ENCODE measurements at places on chromosomes 7 and 10.
A peak's percentile ranks its signal among the peaks of the same experiment; 100 is the strongest.

- DNase-seq = no peak
Observed at GRCh38 chr7:15889507-15889906, 203.0 kb upstream of the MEOX2 start.

- no peak for DNase-seq
Observed at GRCh38 chr10:124898471-124898870, 43.5 kb upstream of the ZRANB1 start.

DNA sequence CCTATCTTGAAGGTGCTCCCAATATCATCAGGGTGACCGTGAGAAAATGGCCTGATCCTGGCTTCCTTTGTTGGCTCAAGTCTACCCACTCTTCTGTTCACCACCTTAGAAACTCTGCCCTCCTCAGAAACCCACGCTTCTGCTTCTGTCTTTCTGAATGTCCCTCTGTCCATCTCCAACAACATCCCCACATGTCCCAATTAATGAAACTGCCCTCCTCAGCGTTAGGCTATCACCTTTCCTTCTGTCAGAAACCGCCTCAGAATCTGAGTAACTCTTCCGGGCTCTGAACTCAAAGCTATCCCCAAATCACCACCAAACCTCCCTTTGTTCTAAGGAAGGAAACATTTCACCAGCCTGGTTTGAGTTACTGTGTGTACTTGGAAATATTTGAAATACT lies 315.8 kb upstream of the ZNF32 start:
- no peak for DNase-seq

- peak; percentile 57 for DNase-seq
Observed at GRCh38 chr7:131501422-131501821, 55.0 kb downstream of the PODXL start.

GRCh38 chr7:135763261-135763660 lies 14.6 kb upstream of the FAM180A start:
- DNase-seq = no peak

- DNase-seq = peak; percentile 40
Observed at GRCh38 chr10:103244666-103245271, 918 bp upstream of the RPEL1 start.

- DNase-seq = no peak
Observed at GRCh38 chr7:81467964-81468363, 301.9 kb downstream of the HGF start.

GRCh38 chr7:42991913-42992591 lies 59.9 kb downstream of the MRPL32 start:
- DNase-seq = no peak

- no peak for DNase-seq
Observed at GRCh38 chr7:133183042-133183794, 69.7 kb upstream of the EXOC4 start.

GRCh38 chr10:6239213-6239991 lies 36.7 kb downstream of the PFKFB3 start:
- DNase-seq = peak; percentile 16

GRCh38 chr7:1458683-1459511 lies at the start of gene MICALL2:
Gene MICALL2 (minus strand): TSS chr7:1459470. CDS start chr7:1459326, 144 bp downstream.
- no peak for DNase-seq

GRCh38 chr10:22453320-22453719 lies 108.0 kb downstream of the SPAG6 start:
- no peak for DNase-seq

- DNase-seq = no peak
Observed at GRCh38 chr7:150780292-150780691, 19.9 kb downstream of the TMEM176B start.

GRCh38 chr7:4020086-4020485 lies 662.0 kb upstream of the FOXK1 start:
- DNase-seq = no peak

DNA sequence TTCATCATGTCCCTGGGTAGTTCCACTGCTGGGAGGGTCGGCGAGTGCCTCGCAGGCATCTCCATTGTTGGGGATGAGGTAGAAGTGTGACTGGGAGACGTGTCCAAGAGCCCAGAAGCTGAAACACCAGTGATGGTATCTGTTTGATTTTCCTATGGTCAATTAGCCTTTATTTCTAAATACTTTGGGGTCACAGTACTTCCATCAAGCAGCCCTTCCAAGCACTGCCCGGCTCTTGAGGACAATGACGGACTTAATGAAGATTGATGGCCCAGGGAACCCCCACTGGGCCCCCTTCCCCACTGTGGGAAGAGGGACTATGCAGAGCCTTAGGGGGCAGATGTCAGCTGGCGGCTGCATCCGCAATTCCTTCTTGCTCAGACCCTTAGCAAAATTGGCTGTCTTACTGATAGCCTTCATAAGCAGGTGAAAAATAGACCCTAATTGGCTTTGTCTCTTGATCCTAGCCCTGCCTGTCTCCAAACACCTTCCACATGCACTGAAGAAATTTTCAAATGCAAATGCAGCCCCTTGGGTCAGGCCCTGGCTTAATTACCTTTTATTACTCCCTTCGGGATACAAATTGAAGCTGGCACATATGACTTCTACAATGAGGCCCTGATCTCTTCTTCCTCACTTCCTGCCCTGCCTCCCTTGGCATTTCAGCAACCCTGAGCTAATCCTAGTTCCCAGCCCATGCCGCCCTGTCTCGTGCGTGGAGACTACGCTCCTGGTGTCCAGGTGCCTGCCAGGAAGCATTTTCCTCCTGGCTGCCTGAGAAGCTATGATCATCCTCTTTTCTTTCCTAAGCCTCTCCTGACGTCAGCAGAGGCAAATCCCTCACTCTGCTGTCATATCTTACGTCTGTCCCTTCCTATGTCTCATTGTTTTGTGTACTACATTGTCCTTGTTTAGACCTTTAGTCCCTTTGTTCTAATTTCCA lies 124.5 kb upstream of the GDF10 start:
- no peak for DNase-seq

DNA sequence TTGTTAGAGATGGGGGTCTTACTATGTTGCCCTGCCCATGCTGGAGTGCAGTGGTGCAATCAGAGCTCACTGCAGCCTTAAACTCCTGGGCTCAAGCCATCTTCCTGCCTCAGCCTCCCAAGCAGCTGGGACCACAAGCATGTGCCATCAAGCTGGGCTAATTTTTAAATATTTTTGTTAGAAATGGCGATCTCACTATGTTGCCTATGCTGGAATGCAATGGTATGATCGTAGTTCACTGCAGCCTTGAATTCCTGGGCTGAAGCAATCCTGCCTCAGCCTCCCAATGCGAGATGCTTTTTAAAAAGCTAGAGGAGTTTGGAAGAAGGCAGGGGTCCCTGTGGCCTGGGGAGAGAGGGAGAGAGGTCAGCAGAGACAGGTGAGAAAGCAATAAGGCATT lies 600.1 kb upstream of the AUTS2 start:
- no peak for DNase-seq

GRCh38 chr7:89477991-89478390 lies 676.3 kb upstream of the STEAP1 start:
- no peak for DNase-seq

GRCh38 chr10:127592586-127592985 lies 43.5 kb downstream of the NPS start:
- DNase-seq = no peak

DNA sequence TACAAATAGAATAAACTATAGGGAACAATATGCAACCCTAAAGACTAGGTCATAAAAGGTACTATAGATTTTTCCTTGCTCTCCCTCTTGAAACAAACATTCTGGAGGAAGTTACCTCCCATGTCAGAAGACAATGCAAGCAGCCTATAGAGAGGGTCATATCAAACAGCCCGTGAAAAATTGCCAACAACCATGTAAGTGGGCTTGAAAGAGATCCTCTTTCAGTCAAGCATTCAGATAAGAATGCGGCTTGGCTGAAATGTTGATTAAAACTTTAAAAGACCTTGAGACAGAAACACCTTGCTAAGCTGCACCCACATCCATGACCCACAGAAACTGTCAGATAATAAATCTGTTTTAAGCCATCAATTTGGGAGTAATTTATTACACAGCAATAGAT lies 526.6 kb upstream of the GHITM start:
- DNase-seq = no peak

DNA sequence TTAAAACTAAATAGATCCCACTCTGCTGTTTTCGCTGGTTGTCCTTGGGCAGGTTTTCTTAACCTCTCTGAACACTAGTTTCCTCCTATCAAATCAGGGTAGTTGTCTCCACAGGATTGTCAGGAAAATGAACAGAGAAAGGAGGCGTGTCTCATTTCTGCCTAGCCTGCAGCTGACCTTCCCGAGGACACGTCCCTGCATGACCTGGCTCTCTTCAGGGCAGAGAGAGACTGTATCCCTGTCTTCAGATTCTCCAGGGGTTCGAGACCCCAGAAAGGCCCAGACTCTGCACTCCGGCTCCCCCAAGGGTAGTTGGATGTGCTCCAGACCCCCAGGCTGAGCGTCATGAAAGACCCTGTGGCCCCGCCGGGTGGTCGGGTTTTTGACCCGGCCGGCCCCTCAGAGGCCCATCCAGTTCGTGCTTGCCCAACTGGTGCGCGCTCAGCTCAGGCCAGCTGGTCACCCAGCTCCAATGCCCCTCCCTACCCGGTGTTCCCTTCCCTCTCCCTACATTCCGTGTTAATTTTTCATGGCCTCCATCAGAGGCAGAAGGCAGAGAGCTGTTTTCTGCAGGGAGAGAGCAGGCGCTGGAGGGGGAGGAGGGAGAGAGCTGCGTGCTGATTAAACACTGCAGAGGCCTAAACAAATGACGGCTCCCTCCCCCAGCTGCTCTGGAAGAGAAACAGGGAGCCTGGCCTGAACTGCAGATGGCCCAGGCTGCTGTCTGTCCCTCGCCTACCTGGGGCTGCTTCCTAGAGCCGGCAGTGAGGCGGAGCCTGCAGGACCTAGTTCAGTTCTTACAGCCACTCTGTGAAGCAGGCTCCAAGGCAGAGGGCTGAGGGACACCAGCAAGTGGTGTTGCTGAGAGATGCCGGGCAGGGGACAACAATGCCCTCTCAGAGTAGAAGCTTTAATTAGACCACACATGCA lies 86.2 kb upstream of the PPIF start:
- DNase-seq = no peak

DNA sequence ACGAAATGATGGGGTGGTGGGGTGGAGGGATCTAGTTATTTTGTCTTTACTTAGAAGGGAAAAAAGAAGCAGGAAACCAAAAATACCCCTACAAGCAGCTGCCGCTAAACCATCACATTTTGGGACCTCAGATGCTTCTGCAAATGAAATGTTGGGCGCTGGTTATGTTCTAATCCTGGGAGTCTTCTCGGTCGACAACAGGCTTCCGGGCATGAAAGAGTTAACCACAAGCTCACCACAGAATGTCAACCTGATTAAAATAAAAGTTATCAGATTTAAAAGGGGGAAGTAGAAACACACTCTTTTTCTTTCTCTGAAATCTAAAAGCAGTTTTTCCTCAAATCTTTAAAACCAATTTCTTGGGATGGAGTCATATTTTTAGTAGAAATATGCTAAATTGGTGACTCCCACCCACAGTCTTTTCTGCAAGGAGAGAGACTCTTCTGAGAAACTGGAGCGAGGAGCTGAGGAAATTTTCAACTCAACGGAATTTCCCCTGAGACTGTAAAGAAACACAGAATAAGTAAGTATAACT lies 16.8 kb downstream of the IL2RA start:
- no peak for DNase-seq

GRCh38 chr7:97480772-97481390 lies 251.0 kb upstream of the TAC1 start:
- DNase-seq = no peak

DNA sequence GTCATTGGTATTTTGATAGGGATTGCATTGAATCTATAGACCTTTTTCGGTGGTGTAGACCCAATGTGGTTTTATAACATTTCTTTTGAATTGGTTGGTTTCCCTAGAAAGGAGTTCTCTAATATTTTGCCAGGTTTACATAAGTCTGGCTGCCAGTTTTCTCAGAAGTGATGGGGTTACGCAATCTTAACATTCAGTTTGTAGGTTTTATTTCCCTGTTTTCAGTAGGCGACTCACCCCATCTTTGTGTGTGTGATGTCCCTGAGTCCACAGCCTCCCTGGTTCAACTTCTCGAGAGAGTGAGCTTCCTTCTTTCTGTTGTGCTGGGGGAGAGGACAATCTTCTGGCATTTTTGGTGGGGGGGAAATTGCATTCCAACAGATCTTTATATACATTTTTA lies 9.6 kb upstream of the KIF5B start:
- no peak for DNase-seq

GRCh38 chr10:47253030-47253637 lies 46.9 kb upstream of the GDF10 start:
- no peak for DNase-seq

- DNase-seq = no peak
Observed at GRCh38 chr7:3140834-3141233, 97.2 kb upstream of the CARD11 start.

DNA sequence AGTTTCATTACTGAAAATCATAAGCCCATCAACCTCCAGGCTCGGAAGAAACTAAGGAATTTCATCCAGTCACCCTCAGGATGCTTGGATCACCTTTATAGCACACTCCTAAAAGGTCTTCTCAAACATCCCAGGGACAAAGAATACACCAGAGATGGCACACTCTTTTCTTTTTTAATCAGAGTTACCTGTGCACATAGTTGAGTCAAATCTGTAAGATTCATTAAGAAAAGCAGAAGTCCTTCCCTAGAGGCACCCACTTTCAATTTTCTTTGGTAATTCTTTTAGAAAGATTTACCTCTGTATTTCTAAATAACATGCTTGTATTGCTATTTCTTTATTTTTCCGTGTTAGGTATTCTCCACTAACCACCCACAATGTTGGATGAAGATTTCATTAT lies 50.6 kb upstream of the IL6 start:
- no peak for DNase-seq

DNA sequence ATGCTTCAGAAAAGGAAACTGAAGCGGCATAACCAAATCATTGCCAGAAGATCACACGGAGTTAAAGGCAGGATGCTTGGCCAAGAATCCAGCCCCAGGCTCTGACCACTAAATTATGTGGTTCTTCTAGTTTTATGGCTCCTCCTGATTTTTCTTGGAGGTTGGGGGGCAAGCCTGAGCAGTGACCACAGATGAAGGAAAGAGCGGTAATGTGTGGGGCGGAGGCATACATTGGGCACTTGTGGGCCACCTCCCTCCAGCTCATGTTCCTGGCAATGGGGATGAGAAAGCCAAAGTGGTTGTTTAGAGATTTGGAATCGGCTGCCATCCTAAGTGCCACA lies 3.2 kb downstream of the TRPV6 start:
- no peak for DNase-seq

DNA sequence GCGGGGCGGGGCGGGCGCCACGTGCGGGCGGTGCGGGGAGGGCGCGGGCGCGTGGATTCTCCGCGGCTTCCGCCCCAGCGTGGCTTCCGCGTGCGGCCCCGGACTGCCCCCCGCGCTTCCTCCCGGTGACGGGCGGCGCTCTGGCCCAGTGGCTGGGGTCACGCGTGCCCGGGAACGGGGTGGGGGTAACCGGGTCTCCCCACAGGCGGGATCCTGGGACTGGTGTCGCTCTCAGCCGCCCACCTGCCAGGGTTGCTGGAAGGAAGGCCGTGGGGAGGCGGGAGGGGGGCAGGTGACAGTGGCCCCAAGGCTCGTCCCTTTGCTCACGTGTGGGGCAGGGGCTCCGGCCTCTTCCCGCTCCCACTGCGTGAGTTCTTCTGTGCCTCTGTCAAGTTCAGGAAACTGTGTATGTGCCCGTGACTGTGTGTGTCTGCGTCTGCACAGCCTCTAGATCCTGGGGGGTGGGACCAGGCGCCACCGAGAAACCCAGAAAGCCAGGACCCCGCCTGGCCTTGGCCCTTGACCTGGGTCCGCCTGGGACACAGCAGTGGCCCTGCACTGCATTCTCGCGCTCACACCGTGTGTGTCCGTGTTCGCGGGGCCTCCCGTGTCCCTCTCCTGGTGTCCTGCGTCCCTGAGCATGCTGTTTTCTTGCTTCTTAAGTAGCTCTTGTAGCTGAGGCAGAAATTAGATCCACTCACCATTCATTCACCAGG lies 919 bp downstream of the MAFK start:
- no peak for DNase-seq
